Natural killer cell treated with Interleukin-12 subunit alpha and Interleukin-12 subunit beta and Interleukin-15 and Interleukin-18, amount 100 ng/mL, for 72 hours (primary cell): ENCODE measurements at places on chromosomes 2 and 18. TPM values are rescaled to one million over a fixed set of nuclear protein-coding genes. Genes with fewer than 3 reads are reported as not detected.

DNA sequence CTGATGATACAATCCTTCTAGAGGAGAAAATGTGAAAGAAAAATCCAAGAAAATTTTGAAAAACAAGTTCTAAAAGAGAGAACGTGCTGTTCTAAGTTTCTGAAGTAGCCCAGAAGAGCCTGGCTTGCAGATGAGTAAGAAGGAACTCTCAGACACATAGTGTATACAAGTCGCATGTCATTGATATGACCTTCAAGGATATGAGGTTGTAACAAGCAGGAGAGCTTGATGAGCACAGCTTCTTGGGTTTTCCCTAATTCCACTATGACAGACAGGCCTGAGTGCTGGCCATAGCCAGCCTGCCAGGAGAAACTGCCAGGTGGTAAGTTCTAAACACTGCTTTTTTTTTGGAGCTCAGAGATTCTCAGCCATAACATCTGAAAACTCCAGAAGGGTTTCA, 235.7 kb upstream of the SIX2 start:
- H3K27me3 ChIP-seq: peaks cover 20% of the 10 kb centered on the region
- no peaks in the 10 kb centered on the region for H3K4me1 ChIP-seq
- no peak for DNase-seq
- no peak overlapping the region for H3K4me3 ChIP-seq
- no peaks in the 10 kb centered on the region for H3K36me3 ChIP-seq

- H3K27me3 ChIP-seq: no peaks in the 10 kb centered on the region
- DNase-seq: no peak
- H3K4me1 ChIP-seq: peaks cover 5% of the 10 kb centered on the region
- no peak overlapping the region for H3K4me3 ChIP-seq
- no peak overlapping the region for H3K27ac ChIP-seq
Measured at GRCh38 chr2:15337996-15338666, 223.0 kb downstream of the NBAS start.

GRCh38 chr2:231970461-231970860, 8.9 kb downstream of the DIS3L2 start:
- H3K27ac ChIP-seq: no peak overlapping the region
- H3K36me3 ChIP-seq: no peaks in the 10 kb centered on the region
- no peak for DNase-seq

DNA sequence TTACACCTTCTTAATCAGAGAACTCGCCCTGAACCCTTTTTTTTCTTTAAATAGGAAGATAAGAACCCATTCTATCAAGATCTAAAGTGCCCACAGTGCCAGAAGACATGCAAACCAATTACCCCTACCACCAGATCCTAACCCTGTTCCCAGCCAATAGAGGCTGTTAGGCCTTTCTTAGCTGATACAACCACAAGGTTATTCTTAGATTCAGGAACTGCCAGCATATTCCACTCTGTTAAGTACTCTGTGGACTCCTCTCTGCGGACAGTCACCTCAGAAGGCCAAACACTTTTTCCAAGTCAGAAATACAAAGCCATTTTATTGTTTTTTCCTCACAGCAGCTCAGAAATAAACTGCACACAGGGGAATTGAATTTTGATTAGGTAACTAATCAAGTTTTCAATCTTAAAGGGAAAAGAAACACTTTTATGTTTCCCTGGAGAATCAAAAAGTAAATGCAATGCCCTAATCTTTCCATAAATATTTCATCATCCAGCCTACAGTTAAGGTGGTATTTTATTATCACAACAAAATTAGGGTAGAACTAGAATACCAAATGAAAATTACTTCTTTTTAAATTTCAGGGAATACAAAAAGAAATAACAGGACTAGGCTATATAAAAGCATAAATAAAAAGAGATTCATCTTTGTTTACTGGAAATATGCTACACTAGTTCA, 111.4 kb downstream of the NBAS start:
- no peak overlapping the region for H3K27ac ChIP-seq
- no peaks in the 10 kb centered on the region for H3K27me3 ChIP-seq
- no peak overlapping the region for H3K4me3 ChIP-seq
- no peak for DNase-seq
- peaks cover 20% of the 10 kb centered on the region for H3K36me3 ChIP-seq

GRCh38 chr2:239584986-239585385, 184.2 kb upstream of the HDAC4 start:
- peaks cover 8% of the 10 kb centered on the region for H3K4me1 ChIP-seq
- H3K36me3 ChIP-seq: no peaks in the 10 kb centered on the region

DNA sequence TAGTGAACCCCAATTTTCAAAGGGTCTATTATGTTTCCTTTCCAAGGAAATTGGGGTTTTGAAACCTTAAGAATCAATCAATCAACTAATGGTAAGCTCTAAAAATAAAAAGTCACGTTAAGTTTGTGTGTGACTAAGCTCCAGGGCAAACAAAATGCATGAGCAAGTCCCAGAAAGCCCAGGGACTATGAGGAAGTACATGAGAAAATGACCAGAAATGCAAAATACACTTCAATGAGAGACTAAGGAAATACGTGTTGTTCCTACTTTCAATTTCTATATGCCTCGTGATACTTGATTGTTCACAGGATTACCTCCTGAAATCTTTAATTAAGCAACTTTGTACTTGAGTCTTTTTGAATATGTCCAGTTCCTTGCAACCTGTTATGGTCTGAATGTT, 684.4 kb upstream of the SYT4 start:
- no peak overlapping the region for H3K4me3 ChIP-seq
- no peak for DNase-seq
- no peak overlapping the region for H3K27ac ChIP-seq

TSPYL6 gene
- not detected for total RNA-seq

TXNDC2 gene
- not detected for total RNA-seq

FAM237A gene
- total RNA-seq: not detected

GRCh38 chr2:5926871-5927512, 234.8 kb downstream of the SOX11 start:
- no peaks in the 10 kb centered on the region for H3K27me3 ChIP-seq
- H3K4me1 ChIP-seq: no peaks in the 10 kb centered on the region
- H3K27ac ChIP-seq: no peak overlapping the region
- no peak for DNase-seq

TDRD15 gene
- 0.14 TPM for total RNA-seq

C2orf15 gene
- not detected for total RNA-seq

SAP130 gene
- 31.2 TPM for total RNA-seq

DNA sequence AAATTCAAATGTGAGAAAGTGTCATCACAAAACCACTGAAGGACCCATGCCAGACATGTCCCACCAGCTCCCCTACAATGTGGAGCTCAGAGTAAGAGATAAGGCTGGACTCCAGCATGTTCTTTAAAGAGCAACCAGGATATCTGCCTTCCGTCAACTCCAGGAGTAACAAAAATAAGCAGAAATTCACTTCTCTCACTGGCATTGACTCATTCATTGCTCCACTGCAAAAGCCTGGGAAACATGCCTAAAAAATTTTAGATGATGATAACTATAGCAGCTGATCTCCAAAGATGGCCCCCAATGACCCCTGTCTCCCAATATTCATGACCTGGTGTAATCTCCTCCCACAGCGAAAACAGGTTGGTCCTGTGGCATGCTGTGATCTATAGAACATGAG, 314.5 kb downstream of the NCKAP5 start:
- H3K36me3 ChIP-seq: no peaks in the 10 kb centered on the region
- H3K4me3 ChIP-seq: no peak overlapping the region
- no peak overlapping the region for H3K27ac ChIP-seq
- DNase-seq: no peak
- H3K27me3 ChIP-seq: no peaks in the 10 kb centered on the region

GRCh38 chr18:7618891-7619442, 51.9 kb downstream of the PTPRM start:
- DNase-seq: no peak
- no peak overlapping the region for H3K4me3 ChIP-seq
- no peaks in the 10 kb centered on the region for H3K27me3 ChIP-seq
- no peaks in the 10 kb centered on the region for H3K4me1 ChIP-seq
- no peak overlapping the region for H3K27ac ChIP-seq

KYNU gene
- 0.56 TPM for total RNA-seq
